ENCODE measurements at places on chromosomes 1 and 21.

DNA sequence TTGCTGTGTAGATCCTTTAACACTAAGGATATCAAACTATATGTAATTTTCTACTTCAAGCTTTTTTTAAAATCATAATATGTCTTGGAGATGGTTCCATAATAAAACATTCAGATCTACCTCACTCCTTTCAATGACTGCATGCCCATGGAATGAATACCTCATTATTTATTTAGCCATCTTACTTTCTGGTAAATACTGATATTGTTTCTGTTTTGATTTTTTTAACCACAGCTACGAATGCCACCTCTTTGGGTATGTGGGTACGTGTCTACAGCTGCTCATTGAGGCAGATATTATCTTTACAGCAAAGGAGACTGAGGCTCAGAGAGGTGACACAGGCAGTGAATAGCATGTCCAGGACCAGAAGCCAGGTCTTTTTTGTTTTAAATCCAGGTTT, 215.7 kb downstream of the ST6GALNAC3 start:
- DNase-seq: no peak

GRCh38 chr1:37945743-37946702, 830 bp downstream of the INPP5B start:
- DNase-seq: no peak

GRCh38 chr1:160575112-160575664, 4.1 kb downstream of the CD84 start:
- DNase-seq: peak; percentile 45

- DNase-seq: no peak
Measured at GRCh38 chr1:216095400-216095799, 327.8 kb downstream of the USH2A start.

DNA sequence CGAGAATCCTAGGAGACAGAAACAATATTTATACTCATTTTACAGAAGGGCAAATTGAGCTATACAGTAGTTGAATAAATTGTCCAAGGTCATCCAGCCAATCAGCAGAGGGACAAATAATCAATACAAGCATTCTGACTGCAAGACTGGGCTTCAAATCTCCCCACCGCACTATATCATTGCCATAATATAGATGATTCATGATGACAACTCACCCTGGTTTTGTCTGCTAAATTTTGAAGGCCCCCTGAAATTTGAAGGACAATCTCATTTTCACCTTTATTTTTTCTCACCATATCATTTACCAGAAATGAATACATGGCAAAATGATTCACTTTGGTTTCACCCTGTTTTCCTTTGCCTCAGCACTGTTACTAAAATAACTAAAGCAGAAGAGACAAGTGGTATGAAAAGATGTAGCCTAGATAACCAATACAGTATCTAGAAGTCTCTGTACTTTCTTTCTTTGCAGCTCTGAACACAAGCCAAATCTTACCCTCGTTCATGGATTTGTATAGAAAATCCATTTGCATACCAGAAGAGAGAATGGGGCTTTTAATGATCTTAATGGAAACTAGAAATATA, 292.5 kb downstream of the TTLL7 start:
- no peak for DNase-seq

DNA sequence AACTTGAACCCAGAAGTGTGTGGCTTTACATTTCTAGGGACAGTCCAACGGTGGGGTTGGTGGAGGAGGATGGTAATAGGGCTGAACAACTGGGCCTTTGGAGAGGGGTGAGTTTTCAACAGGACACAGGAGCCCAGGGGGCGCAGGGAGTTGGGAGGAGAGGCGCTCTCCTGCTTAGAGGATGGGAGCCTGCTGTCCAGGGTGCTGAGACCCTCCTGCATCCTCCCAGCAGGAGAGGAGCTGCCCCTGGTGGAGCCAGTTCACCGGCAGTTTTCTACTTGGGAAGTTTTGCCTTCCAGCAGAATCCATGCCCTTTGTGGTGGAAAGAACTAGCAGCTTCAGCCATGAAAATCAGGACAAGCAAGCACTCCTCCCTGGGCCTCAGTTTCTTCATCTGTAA, 8.6 kb downstream of the KCNC4 start:
- DNase-seq: no peak
